ENCODE measurements at places on chromosomes 13 and 19.

- no peak for DNase-seq
Measured at GRCh38 chr13:55359067-55359466, 1781.7 kb upstream of the PRR20A start.

GRCh38 chr19:54551950-54552912, 21.4 kb upstream of the LILRA2 start:
- DNase-seq: no peak

GRCh38 chr13:38743466-38743865, 56.6 kb downstream of the FREM2 start:
- no peak for DNase-seq

GRCh38 chr13:85567909-85568308, 231.3 kb downstream of the SLITRK6 start:
- DNase-seq: no peak

- DNase-seq: peak; percentile 62
Measured at GRCh38 chr13:27374650-27375049, 49.8 kb upstream of the GTF3A start.

GRCh38 chr19:46250076-46250735, 20.7 kb downstream of the IGFL1 start:
- DNase-seq: no peak

GRCh38 chr13:87302931-87303330, 368.2 kb upstream of the SLITRK5 start:
- DNase-seq: no peak

DNA sequence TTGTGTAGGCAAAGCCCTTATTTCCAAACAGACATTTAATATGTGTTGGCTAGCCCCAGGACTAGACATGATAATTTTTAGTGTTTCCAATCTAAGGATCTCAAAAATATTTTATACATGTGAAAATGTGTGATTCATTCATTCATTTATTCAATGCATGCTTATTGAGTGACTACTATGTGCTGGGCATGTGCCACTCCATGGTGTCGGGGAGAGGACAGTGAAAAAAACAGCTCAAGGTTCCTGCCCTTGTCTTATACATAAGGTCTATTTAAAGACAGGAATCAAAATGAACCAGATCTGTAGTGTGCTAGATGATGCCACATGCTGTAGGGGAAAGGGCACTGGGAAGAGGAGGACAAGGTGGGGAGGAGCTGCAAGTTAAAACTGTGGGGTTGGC, 36.5 kb downstream of the GJA3 start:
- DNase-seq: no peak

DNA sequence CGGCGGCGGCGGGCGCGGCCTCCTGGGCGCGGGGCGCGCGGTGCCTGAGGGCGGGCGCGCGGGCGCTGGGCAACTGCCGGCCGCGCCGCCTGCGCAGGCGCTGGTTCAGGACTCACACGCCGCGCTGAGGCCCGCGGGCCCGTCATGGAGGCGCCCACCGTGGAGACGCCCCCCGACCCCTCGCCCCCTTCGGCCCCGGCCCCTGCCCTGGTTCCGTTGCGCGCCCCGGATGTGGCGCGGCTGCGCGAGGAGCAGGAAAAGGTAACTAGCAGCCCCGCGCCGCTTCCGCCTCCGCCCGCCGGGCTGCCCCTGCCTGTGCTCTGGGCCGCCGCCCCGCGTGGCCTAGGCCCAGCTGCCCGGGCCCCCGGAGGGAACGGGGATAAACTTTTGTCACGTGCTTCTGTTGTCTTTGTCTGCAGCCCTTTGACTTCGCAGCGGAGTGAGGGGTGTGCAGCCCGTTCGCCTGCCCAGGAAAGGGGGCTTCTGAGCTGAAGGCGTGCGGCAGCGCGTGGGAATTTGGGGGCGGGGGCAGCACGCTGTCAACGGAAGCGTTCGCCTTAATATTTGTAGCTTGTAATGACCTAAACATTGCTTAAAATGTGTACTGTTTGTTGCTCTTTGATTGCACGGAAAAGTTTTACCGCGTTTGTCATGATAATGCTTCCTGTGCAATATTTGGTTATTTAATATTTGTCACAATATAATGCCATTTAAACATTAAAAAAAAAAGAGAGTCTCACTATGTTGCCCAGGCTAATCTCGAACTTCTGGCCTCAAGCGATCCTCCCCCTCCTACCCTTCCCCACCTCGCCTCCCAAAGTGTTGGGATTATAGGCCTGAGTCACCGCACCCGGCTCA, 594 bp downstream of the URI1 start:
- DNase-seq: peak; percentile 64

DNA sequence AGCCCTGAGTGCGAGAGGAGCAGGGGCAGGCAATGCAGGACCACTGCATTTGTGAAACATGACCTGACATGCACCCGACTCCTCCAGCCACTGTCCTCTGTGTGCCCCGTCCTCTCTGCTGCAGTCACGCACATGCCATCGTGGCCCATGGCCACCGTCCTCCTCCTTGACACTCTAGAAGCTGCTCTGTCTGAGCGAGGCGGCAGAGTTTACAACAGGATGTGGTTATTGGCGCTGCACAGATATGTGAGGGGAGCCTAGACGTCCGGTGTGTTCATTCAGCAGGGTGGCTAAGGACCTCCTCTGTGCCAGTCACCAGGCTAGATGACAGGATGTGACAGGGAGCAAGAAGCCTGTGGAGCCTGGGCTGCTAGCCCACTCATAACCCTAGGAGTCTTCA, 277.8 kb downstream of the FOXO1 start:
- peak; percentile 49 for DNase-seq

- DNase-seq: no peak
Measured at GRCh38 chr13:112761701-112762689, 72.2 kb downstream of the ATP11A start.

DNA sequence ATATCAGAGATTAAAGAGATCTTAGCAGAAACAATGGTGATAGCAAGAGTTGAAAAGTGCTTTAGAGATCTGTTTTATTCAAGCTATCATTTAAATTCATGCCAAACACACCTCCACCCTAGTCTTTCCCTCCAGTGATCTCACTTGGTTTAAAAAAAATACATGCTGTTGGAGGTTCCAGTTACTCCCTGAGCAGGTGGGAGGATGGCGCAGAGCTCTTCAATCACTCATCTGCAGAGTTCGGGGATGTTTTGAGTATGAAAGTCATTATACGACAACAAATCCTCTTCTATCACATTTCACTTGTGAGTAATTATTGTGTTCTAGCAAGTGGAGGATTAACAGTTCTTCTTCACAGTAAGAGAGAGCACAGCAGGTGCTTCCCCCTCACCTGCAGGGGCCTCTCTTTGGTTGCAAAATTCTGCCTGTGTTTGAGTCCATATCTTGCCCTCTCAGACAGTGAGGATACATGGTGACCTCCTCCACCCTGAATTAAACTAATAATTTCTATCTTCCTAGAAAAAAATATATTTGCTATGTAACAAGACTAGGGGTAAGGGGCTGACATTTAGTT, 376.7 kb downstream of the LIG4 start:
- DNase-seq: no peak

- no peak for DNase-seq
Measured at GRCh38 chr13:48728226-48728625, 74.5 kb downstream of the CYSLTR2 start.

DNA sequence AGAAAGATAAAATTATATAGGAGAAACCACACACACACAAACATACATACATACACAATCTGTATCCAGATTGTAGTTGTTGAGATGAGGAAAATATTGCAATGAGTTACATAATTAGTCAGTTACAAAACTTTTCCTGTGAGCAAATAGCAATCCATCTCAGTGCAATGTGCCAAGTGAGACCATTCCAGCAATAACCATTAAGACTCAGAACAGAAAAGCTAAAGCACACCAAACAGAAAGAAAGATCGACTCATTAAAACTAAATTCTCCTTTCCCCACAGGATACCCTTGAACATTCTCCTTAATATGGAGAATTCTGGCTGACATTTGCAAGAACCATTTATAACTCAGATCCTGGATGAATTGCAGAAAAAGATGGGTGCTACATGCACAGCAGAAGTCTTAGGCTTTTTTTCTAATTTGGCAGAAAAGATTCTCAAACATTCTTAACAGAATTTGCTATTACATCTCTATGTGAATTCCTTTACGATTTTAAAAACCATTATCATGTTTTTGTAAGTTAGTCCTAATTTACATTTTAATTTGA, 1341.2 kb upstream of the SPRY2 start:
- no peak for DNase-seq

GRCh38 chr19:18477042-18477779, 39.3 kb upstream of the ISYNA1 start:
- DNase-seq: no peak

GRCh38 chr19:35519291-35519690, 5.8 kb upstream of the DMKN start:
- no peak for DNase-seq

- no peak for DNase-seq
Measured at GRCh38 chr13:114115191-114115671, 17.2 kb downstream of the RASA3 start.

DNA sequence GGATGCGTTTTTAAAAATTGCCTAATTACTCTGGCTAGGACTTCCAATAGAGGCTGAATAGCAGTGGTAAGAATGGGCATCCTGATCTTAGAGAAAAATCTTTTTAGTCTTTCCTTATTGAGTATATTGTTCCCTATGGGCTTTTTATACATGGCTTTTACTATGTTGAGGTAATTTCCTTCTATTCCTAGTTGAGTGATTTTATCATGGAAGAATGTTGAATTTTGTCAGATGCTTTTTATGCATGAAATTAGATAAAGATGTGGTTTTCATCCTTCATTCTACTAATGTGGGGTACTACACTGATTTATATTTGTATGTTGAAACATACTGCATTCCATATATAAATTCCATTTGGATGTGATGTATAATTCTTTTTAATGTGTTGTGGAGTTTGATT, 2673.8 kb downstream of the PCDH9 start:
- DNase-seq: no peak

GRCh38 chr13:103525530-103525929, 459.3 kb upstream of the SLC10A2 start:
- no peak for DNase-seq

GRCh38 chr13:79392882-79393563, 13.0 kb downstream of the RBM26 start:
- DNase-seq: no peak

- DNase-seq: no peak
Measured at GRCh38 chr19:44345959-44346358, 10.5 kb downstream of the ZNF112 start.

DNA sequence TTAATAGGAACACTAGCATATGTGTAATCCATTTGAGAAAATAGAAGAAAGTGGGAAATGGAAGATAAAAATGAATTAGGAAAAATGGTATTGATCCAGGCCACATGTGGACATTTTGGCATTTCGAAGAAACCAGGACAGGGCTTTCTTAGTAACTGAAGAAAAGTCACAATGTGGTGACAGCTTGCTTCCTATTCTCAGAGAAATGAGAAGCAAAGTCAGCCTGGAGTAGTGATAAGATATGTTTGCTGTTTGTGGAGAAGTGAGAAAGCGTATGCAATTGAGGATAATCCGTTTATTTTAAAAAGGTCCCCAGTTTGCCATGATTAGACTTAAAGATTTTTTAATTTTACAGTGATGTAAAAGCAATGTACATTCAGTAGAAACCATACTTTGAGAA, 127.9 kb downstream of the SLITRK6 start:
- DNase-seq: no peak

DNA sequence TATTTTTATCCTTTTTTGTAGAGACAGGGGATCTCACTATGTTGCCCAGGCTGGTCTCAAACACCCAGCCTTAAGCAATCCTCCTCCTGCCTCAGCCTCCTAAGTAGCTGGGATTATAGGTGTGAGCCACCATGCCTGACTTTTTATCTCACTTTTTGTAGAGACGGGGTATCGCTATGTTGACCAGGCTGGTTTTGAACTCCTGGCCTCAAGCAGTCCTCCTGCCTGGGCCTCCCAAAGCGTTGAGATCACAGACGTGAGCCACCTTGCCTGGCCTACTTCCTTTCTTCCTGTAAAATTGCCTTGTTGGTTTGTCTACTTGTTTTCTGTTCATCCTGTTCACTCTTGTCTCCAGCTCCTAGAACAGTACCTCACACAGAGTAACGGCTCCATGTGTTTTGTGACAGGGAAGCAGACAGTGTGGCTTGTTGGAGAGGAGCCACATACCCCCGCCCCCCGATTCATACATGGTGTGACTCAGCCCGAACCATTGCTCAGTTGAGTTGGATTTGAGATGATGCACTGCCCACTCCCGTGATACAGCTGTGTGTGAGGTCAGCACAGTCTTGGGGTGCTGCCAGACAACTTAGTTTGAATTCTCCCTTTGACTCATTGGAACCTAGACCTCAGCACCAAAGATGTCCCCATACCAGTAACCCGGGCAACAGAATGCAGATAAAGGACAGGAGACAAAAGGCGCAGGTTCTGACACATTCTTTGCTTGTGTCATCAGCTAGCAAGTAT, 34.2 kb downstream of the GPR42 start:
- no peak for DNase-seq

DNA sequence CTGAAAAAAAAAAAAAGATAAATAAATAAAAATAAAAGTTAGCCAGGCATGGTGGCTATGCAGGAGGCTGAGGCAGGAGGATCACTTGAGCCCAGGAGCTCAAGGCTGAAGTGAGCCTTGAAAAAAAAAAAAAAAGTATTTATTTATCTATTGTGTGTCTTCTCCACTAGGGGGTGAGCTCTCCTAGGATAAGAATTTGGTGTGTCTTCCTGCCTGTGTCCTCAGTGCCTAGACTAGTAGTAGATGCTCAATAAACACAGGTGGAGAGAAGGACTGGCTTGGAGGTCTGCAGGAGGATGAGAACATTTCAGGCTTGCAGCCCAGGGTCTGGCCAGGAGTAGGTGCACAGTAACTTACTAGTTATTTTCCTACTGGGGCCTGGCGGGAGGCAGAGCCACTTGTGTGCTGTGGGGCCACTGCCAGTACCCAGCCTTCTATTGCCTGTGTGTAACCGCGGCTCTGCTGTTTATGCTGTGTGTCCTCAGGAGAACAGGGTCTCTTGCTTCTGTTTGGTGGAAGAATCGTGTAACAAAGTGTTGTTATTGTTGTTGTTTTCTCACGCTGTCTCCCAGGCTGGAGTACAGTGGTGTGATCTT, 5.4 kb downstream of the LMTK3 start:
- no peak for DNase-seq

DNA sequence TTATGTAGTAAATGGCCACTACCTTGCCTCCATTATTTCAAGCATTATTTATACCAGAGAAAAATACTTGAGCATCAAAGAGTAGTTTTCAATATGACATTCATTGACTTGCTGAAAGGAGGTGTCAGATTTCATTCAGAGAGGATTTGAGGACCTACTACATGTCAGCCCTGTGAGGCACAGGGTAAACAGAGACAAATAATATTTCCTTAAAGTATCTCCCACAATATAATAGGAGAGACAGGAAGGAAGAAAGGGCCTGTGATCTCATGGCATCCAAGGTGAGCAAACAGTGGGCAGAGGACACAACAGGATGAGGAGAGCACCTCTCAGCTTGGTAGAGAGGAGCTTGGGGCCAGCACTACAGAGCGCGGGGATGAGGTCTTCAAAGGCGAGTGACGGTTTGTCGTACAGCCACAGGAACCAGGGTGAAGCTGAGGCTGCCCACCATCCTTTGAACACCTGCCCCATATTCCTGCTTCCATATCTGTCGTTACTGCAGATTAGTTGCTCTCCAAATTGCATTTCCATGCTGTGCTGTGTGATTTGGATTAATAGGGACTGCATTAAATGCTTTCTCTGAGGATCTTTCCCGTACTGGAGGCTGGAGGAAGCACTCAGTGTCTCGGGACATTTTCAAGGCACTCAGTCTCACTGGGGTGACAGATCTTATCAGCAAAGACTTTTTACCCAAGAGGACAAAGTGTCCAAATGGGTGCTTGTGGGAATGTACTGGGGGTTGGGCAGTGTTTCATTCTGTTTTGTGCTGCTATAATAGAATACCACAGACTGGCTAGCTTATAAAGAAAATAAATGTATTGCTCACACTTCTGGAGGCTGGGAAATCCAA, 59.2 kb downstream of the GJA3 start:
- DNase-seq: no peak

- no peak for DNase-seq
Measured at GRCh38 chr19:9580728-9581127, 3.6 kb downstream of the ZNF121 start.
